ENCODE measurements at places on chromosomes 16 and 17.

- no peak for DNase-seq
Measured at GRCh38 chr17:9479964-9480363, 95.7 kb downstream of the STX8 start.

DNA sequence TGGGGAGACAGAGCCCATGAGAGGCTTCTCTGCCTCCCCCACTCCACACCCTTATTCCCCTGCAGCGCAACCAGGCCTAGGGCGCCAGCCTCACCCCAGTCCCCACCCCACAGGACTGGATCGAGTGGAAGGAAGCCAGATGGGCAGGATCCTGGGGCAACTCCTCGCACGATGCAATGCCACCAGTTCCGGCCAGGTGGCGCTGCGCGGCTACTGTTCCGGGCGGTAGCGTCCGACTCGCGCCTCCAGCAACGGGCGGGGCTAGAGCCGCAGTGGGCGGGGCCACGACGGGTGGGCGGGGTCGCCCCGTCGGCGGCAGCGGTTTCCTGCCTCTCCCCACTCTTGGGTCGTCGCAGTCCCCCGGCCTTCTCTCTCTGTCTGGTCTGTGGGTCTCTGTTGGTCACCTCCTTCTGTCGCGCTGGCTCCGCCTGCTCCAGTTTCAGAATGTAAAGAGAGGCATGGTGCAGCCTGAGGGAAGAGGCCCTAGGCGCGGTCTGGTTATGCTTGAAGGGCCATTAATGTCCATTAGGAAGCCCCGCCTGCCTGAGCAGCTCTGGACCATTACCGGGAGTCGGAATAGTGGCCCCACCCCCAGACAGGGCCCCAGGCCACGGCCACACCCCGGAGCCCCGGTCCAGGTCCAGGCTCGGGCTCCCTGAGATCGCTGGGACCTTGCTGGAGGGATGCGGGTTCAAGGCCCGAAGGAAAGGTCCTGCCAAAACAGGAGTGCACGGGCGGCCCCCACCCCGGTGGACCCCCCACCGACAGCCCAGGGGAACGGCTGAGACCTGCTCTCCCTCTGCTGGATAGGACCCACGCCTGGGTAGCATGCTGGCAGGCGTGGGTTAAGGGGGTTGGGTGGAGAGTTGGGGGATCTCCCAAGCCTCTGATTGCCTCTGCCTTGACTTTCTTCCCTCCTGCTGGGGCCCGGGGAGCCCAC lies 3.3 kb upstream of the NHERF2 start:
- peak; percentile 94 for DNase-seq

- no peak for DNase-seq
Measured at GRCh38 chr16:84339311-84339710, 29.0 kb upstream of the ATP2C2 start.

DNA sequence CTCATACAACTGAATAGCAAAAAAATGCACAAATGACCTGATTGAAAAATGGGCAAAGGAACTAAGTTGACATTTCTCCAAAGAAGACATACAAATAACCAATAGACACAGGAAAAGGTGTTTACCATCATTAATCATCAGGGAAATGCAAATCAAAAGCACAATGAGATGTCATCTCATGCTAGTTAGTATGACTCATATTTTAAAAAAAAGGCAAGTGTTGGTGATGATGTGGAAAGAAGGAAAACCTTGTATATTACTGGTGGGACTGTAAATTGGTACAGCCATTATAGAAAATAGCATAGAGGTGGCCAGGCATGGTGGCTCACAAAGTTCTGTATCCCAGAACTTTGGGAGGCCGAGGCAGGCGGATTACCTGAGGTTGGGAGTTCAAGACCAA lies 232.5 kb upstream of the ZFHX3 start:
- DNase-seq: no peak

DNA sequence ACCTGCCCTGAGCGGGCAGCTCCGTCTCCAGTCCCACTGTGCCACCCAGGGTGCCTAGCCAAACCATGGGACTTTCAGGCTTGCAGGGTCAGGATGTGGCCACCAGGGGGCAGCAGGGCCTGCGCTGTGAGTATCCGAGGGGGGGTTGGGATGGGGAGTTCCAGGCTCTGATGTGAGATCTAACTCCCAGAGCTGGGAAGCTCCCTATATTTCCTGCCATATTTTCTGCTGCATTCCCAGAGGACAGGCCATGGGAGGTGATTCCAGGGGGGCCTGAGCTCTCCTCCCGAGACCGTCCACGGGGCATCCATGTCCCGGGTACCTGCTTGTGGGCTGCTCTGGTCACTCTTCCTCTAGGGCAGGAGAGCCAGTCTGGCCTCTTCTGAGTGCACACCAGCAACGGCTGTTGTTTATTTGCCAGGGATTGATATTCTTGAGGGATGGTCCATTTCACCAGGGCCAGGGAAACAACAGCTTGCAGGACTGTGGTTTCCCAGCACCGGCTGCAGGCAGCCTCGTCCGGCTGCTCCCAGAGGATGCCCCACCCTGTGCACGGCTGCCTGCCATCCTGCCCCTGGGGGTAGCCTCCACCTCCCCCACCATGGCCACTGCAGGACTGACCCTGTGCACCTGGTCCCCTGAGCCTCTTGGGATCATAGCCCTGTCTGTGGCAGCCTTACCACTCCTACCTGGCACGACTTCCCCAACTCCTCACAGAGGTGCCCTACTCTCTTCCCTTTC lies 1.2 kb downstream of the GPR142 start:
- peak; percentile 77 for DNase-seq

Measured in natural killer cell treated with Interleukin-12 subunit alpha and Interleukin-12 subunit beta and Interleukin-15 and Interleukin-18, amount 100 ng/mL, for 72 hours (primary cell).